ENCODE measurements at places on chromosomes 13 and 19.
A peak's percentile ranks its signal among the peaks of the same experiment; 100 is the strongest.

DNA sequence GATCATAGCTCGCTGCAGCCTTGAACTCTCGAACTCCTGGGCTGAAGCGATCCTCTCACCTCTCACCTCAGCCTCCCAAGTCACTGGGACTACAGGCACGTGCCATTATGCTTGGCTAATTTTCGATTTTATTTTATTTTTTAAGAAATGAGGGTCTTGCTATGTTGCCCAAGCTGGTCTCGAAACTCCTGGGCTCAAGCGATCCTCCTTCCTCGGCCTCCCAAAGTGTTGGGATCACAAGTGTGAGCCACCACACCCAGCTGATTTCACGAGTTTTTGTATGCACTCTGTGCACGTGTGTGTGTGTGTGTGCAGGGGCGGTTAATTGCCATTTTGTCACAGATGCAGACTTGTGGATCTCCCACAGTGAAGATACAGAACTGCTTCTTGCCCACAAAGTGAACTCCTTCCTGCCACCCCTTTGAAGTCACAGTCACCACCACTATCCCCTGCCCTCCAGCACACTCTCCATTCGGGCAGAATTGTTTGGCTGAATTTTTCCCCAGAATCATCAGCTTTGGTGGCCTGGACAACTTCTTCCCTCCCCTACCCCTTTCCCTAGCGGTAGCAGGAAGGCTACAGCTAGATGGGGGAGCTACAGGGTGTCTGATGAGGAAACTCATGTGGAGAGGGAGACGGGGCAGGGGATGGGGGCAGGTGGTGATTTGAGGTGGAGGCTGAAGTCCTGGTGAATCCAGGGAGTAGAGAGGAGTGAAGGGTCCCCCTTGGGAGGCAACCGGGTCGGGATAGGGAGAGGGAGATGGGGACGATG, 59.6 kb downstream of the CELF5 start:
- no peak for DNase-seq

- no peak for DNase-seq
Observed at GRCh38 chr13:42807866-42808265, 26.5 kb downstream of the FAM216B start.

- no peak for DNase-seq
Observed at GRCh38 chr13:112714376-112715174, 24.7 kb downstream of the ATP11A start.

DNA sequence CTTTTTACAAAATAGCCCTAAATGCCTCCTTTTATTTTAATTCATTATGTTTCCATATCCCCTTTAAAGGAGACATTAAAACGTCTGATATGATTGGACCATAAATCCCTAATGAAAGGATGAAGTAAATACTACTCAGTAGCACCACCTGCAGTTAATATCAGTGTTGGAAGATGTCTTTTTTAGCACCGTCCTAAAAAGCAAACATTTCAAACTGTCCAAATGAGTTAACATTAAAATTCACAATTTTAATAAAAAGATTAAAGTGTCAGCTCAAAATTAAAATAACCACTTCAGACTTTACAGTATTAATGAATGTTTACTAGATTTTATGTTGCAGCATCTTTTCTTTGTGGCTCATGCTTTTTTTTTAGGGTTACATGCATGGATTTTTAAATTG, 12.3 kb downstream of the ZNF507 start:
- DNase-seq = no peak

DNA sequence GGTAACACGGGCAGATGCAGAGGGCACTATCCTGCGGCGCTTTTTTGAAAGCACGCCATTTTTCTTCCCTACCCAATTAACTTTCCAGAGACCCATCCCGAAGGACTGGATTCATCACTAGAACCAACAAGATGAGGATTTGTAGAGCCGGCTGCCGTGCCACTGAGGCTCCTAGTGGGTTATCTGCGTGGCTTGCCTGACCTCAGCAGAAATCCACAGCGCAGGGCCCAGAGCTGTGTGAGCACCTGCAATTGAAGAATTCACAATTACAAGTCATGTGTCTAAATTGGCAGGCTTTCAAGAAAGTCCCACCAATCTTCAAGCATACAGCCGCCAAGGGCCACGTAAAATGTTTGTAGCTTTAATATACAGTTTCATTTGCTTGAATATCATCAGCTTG, 75.5 kb downstream of the ALOX5AP start:
- DNase-seq = no peak

DNA sequence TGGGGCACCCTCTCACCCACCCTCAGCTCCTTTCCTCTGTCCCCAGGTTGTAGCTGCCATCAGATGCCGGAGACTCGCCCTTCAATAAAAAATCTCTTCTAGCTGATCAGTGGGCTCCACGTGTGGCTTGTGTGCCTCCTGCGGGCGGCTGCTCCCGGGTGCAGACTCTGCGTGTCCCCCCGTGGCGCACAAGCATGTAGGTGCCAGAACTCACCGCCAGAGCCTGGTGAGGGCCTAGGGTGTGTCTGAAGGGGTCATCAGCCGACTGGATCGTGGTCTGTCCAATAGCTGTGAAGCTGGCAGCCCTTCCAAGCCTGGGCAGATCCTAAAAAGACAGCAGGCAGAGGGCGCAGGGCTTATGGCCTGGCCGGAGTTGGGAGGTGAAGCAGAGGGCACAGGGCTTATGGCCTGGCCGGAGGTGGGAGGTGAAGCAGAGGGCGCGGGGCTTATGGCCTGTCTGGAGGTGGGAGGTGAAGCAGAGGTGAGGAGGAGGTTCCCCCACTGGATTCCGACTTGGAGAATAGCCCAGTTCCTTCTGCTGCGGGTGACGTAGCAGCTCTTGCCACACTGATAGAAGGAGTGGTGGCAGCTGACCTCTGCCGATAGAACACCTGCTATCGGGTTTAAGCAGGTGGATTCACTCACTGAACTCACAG, 11.7 kb downstream of the NOP53 start:
- no peak for DNase-seq

- DNase-seq = no peak
Observed at GRCh38 chr19:3785451-3785937, 687 bp downstream of the MATK start.

GRCh38 chr13:111152844-111153243, 37.7 kb downstream of the ARHGEF7 start:
- DNase-seq = peak; percentile 56

GRCh38 chr13:43273362-43273761, 250.0 kb downstream of the DNAJC15 start:
- DNase-seq = no peak

DNA sequence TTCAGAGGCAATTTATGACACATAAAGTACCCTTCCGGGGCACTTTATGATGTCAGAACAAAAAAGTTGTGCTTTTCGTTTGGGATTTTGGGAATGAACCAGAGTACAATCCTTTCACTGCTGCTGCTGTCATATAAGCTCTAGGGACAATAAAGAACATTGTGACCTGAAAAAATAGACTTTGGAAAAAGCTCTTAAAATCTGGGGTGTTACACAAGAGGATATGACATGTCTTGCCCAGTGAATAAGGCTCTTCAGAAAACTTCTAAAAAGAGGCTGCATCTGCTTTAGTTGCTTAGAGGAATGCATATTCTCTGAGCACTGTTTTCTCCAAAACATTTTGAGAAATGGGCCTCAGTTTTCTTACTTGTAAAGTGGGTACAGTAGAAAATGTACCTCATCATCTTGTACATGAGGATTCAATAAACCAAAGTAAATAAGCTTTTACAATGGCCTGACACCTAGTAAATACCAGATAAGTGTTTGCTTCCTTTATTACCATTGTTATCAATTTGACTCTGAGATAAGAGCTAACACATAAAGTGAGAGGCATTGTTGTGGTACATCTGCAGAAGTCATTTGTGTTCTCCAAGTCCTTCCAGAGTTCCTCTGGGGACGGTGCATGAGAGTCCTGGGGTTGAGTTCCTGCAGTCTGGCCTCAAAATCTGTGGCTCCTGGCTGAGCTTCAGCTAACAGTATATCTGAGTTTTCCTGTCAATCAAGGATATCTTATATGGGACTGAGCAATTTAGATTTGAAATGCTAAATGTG, 67.4 kb upstream of the EDNRB start:
- DNase-seq = no peak

DNA sequence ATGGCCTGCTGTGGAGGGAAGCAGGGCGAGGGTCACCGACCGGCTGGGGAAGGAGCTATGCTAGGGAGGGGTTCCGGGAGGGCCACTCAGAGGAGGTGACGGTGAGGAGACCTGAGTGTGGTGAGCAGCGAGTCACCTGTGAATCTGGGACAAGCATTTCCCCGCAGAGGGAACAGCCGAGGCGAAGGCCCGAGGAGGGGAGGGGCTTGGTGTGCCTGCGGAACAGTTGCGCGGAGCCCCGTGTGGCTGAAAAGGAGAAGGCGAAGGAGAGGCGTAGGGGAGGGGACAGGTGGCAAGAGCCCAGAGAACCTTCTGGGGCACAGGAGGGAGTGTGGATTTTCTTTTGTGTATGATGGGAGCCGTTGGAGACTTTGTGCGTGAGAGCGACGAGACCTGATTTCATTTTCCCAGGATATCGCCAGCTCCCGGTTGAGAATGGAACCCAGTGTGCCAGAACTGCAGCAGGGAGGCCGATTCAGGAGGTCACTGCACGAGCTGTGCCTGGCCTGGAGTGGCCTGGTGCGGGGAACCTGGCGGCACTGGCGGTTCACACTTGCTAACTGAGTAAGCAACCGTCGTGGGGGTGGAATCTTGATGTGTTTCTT, 117.7 kb upstream of the ZNF507 start:
- DNase-seq = no peak

GRCh38 chr19:38213911-38214625, 10.0 kb downstream of the DPF1 start:
- no peak for DNase-seq

DNA sequence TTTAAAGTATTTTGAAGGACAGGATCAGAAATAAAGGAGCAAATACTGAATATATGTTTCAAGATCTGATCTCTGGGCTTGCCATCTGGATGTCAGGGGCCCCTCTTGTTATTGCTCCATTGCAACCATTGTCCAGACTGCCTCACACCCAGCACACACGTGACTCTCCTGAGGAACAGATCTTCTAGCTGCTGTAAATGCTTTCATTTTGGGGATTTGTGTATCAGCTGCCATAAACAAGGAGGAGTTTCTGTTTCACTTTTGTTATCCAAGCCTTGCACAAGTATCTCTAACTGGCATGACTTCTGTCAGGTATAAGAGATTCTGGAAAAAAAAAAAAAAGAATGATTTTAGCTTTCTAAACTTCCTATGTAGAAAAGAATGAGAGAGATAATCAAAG, 1624.1 kb upstream of the PRR20A start:
- no peak for DNase-seq

GRCh38 chr19:29665826-29666577, 741 bp downstream of the PLEKHF1 start:
- no peak for DNase-seq

GRCh38 chr19:47549261-47549862, 23.6 kb downstream of the ZNF541 start:
- no peak for DNase-seq

DNA sequence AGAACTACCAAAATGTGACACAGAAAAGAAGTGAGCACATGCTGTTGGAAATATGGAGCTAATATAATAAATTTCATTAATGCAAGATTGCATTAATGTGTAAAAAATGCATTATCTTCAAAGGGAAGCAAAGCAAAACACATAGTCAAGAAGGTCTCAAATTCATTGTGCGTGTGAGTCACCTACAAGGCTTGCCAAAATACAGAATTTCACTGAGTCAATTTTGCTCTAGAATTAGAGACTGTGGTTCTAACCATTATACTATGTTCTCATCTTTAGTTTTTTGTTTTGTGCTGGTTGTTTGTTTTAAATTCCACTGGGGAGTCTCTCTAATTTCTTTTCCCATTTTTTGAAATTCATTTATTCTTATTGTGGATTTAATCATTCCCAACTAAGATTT, 149.8 kb upstream of the SLITRK1 start:
- no peak for DNase-seq

GRCh38 chr19:35363711-35364425, 5.6 kb downstream of the FFAR3 start:
- DNase-seq = no peak

GRCh38 chr19:48121909-48122371, 11.3 kb upstream of the PLA2G4C start:
- DNase-seq = no peak

- no peak for DNase-seq
Observed at GRCh38 chr19:55145232-55145631, 3.8 kb downstream of the TNNT1 start.

DNA sequence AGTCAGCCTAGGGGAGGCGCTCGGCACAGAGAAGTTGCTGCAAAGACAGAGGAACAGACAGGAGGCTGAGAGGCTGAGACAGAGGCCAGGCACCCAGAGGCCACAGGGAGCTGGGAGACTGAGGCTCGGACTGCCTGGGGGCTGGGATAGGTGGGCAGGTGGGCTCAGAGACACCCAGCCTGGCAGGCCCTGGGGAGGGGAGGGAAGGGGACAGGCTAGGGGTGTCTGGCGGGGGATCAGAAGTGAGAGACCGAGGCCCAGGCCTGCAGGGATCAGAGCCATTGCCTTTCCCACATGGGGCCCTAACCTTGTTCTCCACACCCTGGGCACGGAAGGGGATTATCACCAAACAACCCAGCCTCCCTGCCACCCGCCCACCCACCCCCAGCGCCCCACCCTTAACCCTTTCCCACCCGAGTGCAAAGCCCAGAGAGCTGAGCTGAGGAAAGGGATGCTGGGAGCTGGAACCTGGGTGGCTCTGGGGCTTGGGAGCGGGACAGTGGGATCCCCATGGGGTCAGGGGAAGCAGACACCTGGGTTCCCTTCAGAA, 1.3 kb downstream of the NTN5 start:
- DNase-seq = no peak

DNA sequence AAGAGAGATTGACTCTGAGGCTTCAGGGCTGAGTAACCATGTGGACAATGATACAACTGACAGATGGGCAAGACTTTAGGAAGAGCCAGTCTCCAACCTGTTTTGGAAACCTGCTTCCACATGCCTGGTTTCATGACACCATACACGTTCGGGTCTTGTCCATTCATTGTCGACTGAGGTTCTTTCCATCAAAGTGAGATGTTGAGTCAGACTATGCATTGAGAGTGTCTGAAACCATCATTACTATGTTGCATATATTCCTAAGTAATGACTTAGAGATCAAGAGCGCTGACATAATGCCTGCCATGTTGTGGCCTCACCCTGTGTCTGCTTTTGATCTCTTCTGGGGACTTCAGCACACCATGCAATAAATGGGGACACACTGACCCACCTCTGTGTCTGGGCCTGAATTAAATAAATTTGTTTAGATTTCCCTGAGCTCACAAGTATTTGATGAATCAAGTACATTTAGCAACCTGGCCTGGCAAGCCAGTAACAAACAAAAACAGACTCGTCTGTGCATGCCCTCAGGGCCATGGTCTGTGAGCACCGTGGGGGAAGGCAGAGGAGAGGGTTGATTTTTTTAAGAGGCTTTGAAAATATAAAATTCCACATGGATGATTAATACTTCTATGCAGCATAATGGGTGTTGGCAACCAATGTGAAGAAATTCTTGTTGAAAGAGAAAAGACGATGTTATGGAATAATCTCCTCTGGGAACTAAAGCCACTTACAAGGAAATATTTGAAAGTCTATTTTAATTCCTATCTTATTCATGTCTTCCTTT, 49.9 kb upstream of the UBAC2 start:
- DNase-seq = no peak

DNA sequence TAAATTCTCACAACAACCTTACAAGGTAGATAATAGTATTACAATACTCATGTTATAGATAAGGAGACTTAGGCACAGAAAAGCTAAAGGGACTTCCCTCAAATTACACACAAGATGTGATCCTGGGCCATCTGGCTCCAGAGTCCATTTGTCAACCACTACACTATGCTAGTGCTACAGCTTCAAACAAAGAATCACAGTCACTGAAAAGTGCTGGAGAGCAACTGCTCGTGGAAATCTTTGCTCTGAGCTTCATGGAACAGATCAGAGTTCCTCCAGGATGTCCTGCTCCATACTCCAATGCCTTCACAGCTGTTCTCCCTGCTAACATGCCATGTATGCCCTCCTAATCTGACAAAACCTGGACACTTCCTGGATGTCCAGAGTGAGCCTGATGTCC, 271.2 kb downstream of the ENOX1 start:
- DNase-seq = no peak

Measured in right renal cortex interstitium (tissue), 3 donors.